Fibroblast of the conjunctiva (primary cell): ENCODE measurements at places on chromosomes 12 and 14.

GRCh38 chr12:19884021-19884492 lies 444.8 kb downstream of the AEBP2 start:
- no peak for DNase-seq

GRCh38 chr12:124636138-124636978 lies 68.9 kb upstream of the NCOR2 start:
- DNase-seq = peak; percentile 65

GRCh38 chr14:93046705-93047050 lies 69.0 kb downstream of the ITPK1 start:
- no peak for DNase-seq

DNA sequence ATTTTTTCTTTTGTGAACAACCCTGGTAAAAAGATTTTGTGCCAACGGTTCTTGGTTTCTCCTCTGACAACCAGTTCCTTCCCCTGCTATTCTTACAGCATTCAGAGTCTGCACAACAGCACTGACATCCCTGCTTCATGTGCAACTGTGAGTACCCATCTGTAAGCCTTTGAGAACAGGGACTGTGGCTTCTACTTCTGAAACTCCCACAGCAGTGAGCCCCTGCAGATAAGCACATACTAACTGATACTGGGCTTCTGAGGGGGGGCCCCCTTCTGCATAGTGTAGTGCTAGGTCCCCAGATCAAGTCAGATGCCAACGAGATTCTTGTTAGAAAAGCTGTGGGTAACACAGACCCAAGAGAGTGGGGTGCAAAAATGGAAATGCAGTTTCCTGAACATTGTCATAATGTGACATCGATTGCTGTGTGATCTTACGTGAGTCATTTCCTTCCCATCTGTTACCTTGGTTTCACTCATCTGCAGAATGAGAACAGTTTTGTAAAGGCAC lies 11.1 kb upstream of the NINJ2 start:
- DNase-seq = no peak

- DNase-seq = no peak
Observed at GRCh38 chr14:93936245-93936644, 9.1 kb downstream of the FAM181A start.

- no peak for DNase-seq
Observed at GRCh38 chr14:104967386-104968152, 10.6 kb downstream of the AHNAK2 start.

DNA sequence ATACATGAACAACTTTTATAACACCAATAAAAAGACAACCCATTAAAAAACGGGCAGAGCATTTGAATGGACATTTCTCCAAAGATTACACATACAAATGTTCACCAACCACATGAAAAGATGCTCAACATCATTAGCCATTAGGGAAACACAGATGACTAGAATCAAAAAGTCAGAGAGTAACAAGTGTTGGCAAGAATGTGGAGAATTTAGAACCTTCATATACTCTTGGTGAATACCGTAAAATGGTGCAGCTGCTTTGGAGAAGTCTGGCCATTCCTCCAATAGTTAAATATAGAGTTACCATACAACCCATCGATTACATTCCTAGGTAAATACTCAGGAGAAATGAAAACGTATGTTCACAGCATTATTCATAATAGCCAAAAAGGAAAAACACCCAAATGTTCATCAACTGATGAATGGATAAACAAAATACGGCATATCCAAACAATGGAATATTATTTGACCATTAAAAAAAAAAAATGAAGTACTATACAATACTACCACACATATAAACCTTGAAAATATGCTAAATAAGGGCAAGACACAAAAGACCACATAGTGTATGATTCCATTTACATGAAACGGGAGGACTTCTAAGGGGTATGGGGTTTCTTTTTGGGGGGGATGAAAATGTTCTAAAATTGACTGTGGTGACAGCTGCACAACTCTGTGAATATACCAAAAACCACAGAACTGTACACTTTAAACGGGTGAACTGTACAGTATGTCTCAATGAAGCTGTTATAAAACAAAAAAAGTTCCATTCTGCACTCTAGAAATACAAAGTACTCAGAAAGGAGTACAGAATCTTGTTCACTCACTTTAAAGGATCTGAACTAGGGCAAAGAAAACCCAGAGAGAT lies 3.2 kb downstream of the CORO1C start:
- no peak for DNase-seq

DNA sequence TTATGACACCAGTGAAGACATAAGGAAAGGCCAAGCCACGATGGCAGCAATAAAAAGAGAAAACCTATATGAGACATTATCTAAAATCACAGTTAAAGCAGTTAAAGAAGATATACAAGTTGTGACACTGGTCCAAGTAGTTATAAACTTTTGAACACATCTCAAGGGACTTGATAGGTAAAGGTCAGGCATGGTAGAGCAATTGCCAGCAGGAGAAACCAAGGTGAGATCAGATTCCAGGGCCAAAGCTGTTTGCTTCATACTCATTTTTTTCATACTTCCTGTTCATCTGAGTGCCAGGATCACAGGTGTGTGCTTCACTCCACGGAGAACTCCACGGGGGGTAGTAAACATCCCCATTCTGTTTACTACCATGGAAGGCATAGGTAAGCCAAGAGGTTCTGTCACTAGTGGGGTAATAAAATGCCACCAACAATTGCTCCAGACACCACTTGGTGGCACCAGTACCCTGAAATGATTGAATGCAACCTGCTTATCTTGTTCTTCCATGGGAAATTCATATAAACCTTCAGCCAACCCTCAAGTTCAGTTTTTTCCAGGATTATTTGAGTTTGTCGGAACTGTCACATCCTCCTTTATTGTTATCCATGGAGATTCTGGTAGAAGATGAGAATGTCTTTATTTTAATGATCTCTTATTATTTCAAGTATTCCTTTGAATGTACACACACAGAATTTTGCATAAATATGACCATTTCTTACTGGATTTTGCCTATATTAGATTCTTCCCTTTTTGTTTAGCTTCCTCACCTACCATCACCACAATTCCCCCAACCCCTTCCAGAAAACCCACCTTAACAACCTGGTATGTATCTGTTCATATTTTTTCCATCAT lies 59.2 kb upstream of the TSPAN8 start:
- peak; percentile 29 for DNase-seq

DNA sequence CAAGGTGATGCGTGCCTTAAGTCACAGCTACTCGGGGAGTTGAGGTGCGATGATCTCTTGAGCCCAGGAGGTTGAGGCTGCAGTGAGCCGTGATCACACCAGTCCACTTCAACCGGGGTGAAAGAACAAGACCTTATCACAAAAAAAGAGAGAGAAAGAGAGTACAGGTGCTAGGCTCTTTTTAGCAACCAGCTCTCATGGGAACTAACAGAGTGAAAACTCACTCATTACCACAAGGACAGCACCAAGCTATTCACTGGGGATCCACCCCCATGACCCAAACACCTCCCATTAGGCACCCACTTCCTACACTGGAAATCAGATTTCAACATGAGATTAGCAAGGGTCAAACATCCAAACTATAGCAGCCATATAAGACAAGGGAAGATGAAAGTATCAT lies 164.2 kb downstream of the NDUFA12 start:
- no peak for DNase-seq

- no peak for DNase-seq
Observed at GRCh38 chr12:38890102-38890855, 15.1 kb downstream of the CPNE8 start.

DNA sequence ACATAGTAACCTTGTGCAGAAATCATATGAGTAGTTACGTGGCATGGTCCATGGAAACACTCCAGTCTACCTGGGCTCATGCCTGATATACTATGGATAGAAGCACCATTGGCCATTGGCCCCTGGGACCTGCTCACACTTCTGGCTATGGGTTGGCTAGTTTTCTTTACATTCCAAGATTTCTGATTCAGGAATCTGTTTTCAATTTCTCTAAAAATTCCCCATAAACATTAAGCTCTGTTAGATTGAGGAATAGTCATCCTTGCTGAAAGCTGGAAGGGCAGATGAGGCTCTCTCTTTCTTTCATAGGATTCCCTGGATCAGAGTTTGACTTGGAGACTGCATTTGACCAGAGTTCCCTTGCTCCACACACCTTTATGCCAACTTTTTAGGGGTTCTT lies 37.3 kb upstream of the RAP1B start:
- no peak for DNase-seq

GRCh38 chr14:105315211-105315721 lies 718 bp downstream of the PACS2 start:
- no peak for DNase-seq

DNA sequence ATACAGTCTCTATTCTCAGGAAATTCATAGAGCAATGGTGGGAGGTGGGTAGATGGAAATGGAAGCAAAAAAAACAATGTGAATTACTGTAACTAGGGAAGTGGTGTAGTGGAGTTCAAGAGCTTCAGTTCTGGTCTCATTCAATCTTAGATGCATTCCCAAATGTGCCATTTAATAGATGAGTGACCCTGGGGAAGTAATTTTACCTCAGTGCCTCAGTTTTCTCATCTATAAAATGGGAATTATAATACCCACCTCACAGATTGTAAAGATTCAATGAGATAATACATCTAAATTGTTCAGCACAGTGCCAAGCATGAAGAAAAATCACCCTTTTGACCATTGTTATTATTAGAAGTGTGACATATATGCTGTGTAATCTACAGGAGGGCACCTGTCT lies 173.1 kb downstream of the SLC38A4 start:
- no peak for DNase-seq

- DNase-seq = no peak
Observed at GRCh38 chr14:50031602-50032313, 84.6 kb downstream of the VCPKMT start.

DNA sequence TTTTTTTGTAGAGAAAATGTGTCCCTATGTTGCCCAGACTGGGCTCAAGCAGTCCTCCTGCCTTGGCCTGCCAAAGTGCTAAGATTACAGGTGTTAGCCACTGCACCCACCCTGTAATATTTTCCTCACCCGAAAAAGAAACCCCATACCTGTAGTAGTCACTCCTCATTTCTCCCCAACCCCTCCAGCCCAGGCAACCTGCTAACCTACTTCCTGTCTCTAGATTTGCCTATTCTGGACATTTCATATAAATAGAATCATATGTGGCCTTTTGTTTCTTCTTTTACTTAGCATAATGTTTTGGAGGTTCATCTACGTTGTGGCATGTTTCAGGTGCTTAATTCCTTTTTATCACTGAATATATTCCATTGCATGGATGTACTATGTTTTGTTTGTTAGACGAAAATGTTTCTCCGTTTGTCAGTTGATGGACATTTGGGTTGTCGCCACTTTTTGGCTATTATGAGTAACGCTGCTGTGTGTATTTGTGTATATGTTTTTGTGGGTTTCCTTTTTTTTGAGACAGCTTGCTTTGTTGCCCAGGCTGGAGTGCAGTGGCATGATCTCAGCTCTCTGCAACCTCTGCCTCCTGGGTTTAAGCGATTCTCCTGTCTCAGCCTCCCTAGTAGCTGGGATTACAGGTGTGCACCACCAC lies 6.2 kb downstream of the ANKRD13A start:
- no peak for DNase-seq

- DNase-seq = no peak
Observed at GRCh38 chr14:101571004-101571403, 9.7 kb downstream of the DIO3 start.

DNA sequence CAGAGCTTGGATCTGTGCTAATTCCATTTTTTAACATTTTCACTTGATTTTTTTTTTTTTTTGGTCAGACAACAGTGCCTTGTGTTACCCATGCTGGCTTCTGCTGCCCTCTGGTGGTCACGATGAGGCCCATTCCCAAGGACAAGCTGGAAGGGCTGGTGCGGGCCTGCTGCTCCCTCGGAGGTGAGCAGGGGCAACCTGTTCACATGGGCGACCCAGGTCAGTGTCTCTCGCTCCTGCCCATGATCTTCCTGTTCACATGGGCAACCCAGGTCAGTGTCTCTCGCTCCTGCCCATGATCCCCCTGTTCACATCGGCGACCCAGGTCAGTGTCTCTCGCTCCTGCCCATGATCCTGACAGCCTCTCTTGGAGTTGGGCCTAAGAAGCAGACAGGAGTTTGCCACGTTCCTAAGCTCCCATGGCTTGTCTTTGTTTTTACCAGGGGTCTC lies 59.4 kb downstream of the DGLUCY start:
- peak; percentile 77 for DNase-seq

- DNase-seq = no peak
Observed at GRCh38 chr14:70708717-70709570, 67.2 kb downstream of the TTC9 start.

DNA sequence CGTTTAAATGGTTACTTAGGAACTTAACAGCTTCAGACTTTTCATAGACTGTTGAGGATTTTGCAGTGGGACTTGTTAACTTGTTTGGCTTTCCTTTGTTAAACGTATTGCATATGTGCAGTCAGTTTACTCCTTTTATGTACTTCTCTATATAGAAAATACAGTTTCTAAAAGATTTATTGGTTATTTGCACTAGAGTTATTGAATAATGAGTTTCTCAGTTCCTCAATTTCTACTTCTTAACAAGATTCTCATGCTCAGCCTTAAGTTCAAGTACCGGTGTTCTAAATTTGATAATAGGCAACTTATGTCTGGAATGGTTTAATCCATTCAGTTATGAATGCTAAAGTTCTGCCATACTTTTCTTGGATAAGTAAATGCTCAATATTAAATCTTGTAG lies 919 bp downstream of the PSMA3 start:
- no peak for DNase-seq

GRCh38 chr12:74915718-74916117 lies 293.9 kb downstream of the KCNC2 start:
- no peak for DNase-seq

DNA sequence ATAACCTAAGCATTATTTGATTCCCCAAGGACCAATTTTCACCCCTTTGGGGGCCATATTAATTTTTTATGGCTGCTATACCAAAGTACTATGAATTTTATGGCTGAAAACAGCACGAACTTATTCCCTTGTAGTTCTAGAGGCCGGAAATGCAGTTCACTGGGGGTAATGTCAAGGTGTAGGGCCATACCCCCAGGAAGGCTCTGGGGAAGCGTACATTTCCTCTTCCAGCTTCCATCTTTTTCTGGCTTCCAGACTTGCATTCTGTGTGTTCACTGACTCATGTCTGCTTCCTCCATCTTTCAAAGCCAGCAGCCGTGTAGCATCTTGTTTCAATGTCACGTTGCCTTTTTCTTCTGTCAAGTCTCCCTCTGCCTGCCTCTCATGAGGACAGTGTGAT lies 133.5 kb downstream of the BICD1 start:
- no peak for DNase-seq

- DNase-seq = no peak
Observed at GRCh38 chr14:69036757-69037506, 57.8 kb upstream of the ACTN1 start.

- no peak for DNase-seq
Observed at GRCh38 chr12:30863839-30864238, 62.7 kb upstream of the TSPAN11 start.

DNA sequence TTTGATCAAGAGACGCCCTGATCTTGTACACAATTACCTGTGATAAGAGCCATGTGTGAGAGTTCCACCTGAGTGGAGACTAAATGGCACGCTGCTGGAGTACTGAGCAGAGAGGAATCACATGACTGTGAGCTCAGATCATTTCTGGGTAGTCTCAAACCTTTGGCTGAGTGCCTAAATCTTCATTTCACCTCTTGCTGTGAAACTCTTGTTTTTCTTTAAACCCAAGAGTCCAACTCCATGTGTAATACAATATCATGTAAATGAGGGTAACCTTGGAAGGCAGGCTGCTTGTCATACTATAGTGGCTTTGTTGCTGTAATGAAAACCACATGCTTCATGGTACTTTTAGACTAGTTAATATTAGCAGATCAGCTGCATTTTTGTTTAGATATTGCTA lies 156.9 kb downstream of the CAND1 start:
- DNase-seq = peak; percentile 86

GRCh38 chr12:97481428-97481827 lies 18.8 kb downstream of the RMST start:
- DNase-seq = no peak

- no peak for DNase-seq
Observed at GRCh38 chr14:78319406-78319805, 149.2 kb downstream of the NRXN3 start.
